NCI-H1092 treated with DMSO at 0.1 percent for 48 hours (cell line): ENCODE measurements at places on chromosomes 1 and 21.

DNA sequence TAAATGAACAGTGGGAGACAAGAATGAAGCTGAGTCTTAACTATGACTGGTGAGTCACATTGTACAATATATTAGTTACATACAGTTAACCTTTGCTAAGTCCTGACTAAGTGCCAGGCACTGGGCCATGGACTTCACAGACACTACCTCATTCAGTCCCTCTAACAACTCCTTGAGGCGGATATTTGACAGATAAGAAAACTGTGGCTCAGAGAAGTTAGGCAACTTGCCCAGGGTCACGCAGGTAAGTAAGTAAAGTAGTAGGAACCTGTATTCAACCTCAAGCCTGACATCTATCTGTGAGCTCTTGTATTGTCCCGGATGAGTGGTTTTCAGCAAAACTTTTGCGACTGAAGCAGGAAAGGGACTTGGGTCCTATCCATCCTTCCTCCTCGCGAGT, 62.1 kb downstream of the GNG12 start:
- DNase-seq: no peak

DNA sequence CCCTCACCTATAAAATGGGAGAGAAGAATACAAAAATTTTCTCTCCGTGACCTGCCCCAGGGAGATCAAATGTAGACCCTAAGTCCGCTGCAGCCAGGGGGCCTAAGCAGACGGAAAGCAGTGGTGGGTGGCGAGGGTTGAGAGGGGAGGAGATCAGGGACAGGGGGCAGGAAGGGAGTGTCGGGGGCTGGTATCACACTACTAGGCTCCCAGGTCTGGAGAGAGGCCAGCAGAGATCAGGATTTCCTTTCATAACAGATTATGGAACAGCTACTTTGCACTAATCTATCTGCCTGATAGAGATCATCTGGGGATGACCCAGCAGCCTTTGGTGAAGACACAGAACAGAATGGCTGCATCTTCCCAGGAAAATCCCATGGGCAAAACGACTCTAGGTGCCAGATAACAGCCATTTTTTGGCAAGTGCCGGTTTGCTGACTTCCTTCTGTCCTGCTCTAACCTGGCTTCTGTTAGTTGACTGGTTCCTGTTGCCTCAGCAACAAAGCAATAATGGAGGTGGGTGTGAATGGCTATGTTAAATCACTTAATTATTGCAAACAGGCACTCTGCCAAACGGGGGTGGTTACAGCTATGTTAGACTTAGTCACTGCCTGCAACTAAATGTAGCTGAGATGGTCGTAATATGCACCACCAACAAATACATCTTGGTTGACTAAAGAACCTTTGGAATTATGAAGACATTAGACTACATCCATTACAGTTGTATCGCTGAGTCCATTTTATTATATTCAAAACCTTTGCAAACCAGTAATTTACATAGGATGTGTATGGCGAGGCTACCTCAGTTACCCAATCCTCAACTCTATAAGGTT, 30.0 kb upstream of the EPS8L3 start:
- peak; percentile 87 for DNase-seq

DNA sequence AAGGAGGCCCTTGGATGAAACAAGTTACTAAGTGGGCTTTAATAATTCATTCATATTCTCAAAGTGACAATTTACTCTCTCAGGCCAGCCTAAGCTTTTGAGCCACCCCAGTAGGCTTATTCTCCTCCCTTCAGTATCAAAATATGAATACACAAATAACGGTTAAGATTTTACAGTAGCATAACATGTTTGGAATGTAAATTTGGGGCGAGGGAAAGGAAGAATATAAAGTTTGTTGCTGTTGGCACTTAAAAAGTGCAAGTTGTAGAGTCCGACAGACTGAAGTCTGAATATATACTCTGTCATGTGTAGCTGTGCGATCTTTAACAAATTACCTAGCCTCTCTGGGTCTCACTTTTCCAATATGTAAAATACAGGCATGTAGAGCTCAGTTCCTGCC, 22.6 kb upstream of the MYSM1 start:
- no peak for DNase-seq

- DNase-seq: no peak
Measured at GRCh38 chr21:42782723-42783242, 96.6 kb downstream of the WDR4 start.

DNA sequence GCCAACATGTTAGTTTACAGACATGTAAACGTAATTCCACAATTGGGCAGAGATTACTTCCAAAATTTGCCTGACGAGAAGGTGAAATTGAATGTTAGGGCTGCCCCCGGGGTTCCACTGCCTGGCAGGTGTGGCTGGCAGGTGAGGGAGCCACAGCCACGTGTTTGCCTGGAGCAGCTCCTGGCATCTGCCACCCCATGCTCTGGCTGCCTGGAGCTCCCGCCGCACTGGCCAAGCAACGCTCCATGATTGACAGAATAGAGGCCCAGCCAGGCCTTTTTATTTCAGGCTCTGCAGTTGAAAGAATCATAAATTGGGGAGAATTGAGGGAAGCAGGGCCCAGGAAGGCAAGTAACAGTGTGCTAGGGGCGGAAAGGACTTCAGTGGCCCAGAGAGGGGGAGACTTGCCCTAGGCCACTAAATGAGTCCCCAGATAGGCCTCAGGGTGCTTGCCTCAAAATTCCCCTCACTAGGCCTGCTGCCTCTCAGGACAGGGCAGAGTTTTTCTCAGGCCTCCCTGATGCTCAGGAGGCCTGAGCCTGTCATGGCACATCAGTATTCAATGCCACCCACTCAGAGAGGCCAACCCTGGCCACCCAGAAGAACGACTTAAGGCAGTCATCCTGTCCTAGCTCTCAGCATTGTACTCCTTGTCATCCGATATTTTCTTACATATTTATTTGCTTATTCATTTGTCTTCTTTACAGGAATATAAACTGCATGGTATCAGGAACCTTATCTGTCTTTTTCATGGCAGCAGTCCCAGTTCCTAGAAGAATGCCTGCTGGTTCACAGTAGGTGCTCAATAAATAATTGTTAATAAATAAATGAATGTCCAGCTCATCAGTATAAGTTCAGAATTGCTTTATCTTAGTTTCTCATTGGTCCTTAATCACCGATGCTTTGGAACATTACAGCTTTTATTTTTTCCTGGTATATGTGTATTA, 16.6 kb upstream of the S1PR1 start:
- no peak for DNase-seq

DNA sequence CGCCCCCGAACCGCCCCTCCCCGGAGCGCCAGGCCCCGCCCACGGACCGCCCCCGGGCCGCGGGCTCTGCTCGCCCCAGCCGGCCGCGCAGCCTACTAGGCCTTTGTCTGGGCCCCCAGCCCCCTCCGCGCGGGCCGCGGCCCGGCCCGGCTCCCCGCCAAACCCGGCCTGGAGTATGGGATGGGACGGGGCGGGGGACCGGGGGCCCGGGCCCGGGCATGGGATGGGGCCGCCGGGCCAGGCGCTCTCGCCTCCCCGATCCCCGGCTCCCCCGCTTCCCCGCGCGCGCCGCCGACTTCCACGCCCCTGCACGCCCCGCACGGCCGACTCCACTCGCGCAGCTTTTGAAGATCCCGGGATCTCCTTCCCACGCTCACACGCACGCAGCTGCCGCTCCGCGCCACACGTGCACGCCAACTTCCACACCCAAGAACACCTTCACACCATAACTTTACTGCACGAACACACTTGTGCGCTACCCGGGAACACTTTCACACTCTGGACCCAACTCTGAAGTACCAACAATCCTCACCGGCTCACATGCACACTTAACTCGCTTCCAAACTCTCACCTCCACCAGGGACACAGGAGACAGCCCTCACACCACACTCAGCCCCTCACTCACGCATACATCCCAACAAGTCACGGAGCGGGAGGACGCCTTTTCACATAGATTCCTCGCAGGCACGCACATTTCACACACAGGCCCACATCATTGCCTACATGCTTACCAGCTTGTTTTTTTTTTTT, 437 bp upstream of the HSPG2 start:
- peak; percentile 59 for DNase-seq

DNA sequence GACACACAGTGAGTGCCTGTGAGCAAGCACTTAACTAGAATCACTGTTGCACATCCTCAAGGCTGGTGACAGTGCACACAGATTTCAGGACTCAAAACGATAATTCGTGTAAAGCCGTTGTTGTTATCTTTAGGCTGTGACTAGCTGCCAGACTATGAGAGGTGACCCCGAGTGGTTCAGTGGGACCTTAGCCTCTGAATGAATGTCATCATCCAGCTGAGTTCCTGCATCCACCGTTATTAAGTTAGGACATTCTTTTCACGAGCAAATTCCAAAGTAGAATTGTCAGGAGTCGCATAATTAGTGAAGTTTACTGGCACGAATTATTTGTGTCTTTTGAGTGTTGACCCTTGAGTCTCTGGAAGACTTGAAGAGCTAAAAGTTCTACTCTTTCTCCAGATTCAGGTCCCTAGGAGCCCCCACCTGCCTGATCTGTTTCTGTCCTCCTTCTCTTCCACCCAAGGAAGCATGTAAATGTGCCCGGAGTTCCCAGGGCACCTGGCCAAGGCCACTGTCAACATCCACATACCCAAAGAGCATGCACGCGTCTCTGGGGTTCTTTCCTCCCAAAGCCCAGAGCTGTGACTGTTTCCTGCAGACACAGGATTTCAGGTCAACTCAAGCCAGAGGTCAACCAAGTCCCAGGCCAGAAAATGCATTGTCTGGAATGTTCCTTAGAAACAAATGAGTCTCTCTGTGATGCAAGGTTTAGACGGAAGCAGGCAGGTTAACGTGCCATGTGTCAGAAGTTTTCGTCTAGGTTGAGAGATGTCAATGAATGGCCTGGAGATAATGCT, 207.2 kb downstream of the TOMM20 start:
- DNase-seq: no peak

GRCh38 chr1:9761855-9762254, 61.9 kb downstream of the CLSTN1 start:
- DNase-seq: no peak

DNA sequence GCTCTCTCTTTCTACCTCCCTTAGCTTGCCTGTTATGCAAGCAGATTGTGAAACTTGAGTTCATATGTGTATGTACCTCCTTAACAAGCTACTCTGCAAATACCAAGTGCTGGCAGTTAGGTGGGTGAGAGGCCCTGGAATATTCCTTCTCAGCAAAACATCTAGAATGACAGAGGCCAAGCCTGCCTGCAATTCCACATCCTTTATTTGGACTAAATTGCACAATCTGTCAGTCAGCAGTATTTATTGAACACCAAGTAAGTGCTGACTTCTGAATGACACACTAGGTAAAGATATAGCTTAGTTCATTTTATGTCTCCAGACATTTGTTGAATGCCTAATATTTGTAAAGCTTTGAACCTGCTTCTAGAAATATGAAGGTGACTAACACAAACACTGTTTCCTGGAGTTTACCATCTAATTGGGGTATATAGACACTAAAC, 87.5 kb downstream of the RGL1 start:
- no peak for DNase-seq

DNA sequence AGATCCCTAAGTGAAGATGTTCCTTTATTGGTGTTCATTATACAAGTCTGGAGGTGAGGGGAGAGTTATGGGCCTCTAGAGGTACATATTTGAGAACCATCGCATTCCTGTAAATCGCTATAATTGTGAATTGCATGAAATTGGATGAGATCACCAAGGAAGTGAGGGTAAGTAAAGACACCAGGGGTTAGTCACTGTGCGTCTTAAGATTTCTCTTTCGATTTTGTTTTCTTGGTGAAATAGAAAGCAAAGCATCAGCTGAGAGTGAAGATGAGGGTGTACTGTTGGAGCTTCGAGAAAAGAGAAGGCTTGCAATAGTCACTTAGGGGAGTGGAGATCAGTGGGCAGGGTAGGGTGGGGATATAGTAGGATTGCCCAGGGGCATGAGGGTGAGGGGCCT, 82.1 kb downstream of the RAVER2 start:
- no peak for DNase-seq

- DNase-seq: no peak
Measured at GRCh38 chr21:14541841-14542490, 4.1 kb downstream of the SAMSN1 start.

- DNase-seq: no peak
Measured at GRCh38 chr1:57848406-57848805, 424.5 kb upstream of the DAB1 start.

DNA sequence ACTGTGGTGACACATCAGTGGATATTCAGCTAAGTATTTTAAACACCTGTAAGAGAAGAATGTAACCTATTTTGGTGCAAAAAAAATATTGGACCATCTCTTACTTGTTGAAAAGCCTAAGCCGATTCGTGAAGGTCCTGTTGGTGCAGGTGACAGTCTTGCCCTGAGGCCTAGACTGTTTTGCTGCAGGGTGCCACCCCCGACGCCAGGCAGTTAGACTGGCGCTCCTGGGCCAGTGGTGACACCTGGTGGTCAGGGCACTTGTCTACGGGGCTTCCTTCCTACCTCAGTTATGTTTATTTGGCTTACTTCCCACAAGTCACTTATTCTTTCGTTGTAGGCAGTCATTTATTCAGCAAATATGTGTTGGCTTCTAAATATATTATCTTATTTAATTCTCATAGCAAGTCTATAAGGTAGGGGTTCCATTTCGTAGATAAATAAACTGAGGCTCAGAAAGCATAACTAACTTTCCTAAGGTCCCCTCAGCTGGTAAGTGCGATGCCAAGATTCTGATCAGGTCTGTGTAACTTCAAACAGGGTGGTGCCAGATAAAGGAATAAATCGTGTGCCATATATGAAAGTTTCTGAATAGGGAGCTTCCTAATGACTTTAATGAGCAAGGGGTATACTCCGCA, 1.9 kb downstream of the EEIG2 start:
- DNase-seq: peak; percentile 26

DNA sequence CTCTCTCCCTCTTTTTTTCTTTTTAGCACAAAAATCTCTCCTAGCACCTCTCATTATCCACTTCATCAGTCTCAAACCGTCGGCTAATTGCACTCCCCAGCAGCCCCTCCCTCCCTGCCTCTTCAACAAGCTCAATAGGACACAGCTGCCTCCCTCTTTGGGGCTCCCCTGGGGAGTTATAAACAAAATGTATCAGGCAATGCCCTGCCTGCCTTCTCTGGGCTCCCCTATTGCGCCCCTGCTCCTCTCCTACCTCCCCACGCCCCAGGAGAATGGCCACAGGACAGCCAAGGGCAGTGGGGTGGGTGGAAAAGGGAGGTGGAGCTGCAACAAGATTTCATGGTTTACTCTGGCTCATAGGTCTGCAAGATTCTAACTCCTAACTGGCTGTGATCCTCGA, 147.1 kb upstream of the GRIK3 start:
- DNase-seq: no peak

- peak; percentile 9 for DNase-seq
Measured at GRCh38 chr1:210797422-210797821, 336.5 kb downstream of the KCNH1 start.

GRCh38 chr1:228376262-228376628, 30.4 kb downstream of the TRIM11 start:
- DNase-seq: no peak

DNA sequence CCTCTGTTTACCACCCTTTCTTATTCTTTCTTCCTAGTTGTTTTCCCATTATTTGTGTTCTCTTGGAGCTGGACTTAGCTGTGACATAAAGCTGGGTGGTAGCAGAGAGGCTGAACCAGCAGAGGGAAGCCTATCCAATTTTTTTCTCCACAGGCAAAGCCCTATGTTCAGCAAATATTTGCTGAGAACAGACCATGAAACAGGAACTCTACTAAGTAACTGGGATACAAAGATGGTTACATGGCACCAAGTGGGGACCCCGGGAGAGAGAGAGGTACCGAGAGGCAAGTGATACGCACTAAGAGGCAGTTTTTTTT, 6.6 kb downstream of the CFAP141 start:
- DNase-seq: no peak
